ENCODE measurements at places on chromosomes 2 and 18. TPM values are rescaled to one million over a fixed set of nuclear protein-coding genes. Genes with fewer than 3 reads are reported as not detected.

The KLHL30 gene
- total RNA-seq = 1.9 TPM

The TNFAIP6 gene
- 4.2 TPM for total RNA-seq

The SNX17 gene
- total RNA-seq = 115 TPM

The PKDCC gene
- total RNA-seq = 124 TPM

Data from subcutaneous adipose tissue (tissue), 4 donors.